Right cardiac atrium (tissue), 5 donors: ENCODE measurements at places on chromosomes 13 and 19. TPM values are rescaled to one million over a fixed set of nuclear protein-coding genes. Genes with fewer than 3 reads are reported as not detected.

DNA sequence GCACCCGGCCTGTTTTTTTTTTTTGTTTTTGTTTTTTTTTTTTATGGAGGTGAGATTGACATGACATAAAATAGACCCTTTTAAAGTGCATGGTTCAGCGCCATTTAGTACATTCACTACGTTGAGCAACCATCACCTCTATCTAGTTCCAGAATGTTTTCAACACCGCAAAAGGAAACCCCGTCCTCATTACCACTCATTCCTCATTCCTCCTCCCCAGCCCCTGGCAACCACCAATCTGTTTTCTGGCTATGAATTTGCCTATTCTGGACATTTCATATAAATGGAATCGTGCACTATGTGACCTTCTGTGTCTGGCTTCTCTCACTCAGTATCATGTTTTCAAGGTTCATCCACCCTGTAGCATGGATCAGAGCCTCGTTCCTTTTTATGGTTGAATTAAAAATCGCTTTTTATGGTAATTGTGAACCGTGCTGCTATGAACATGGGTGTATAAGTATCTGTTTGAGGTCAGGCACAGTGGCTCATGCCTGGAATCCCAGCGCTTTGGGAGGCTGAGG is 9.9 kb upstream of the ADGRE5 start:
- no peak for DNase-seq

DNA sequence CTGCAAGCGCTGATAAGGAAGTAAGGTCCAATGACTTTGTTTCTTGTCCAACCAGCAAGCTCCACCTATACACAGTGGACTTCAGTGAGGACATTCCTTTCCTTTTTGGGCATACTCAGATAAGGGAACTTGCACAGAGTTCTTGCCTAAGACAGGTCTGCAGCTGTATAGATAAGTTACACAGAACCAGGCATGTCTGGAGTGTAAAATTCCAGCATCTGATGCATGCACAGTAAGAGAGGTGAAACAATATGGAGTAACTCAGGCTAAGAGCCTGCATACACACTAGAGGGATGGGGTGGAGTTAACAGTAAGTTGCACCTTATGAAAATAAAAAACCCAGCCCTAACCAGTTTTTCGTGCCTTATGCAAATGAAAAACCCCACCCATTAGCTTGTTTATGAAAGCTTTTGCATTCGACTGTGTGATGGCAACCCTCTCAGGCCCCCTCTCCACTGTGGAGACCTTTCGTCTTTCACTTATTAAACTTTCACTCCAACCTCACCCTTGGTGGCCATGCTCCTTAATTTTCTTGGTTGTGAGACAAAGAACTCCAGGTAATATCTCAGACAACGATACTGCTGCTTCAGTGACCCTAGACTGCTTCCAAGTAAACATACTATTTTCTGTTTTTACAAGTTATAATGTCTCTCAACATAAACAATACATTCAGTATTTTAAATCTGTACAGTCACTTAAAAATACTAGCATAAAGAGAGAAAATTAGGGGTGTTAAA is 2859.0 kb upstream of the PCDH20 start:
- DNase-seq, result no peak

DNA sequence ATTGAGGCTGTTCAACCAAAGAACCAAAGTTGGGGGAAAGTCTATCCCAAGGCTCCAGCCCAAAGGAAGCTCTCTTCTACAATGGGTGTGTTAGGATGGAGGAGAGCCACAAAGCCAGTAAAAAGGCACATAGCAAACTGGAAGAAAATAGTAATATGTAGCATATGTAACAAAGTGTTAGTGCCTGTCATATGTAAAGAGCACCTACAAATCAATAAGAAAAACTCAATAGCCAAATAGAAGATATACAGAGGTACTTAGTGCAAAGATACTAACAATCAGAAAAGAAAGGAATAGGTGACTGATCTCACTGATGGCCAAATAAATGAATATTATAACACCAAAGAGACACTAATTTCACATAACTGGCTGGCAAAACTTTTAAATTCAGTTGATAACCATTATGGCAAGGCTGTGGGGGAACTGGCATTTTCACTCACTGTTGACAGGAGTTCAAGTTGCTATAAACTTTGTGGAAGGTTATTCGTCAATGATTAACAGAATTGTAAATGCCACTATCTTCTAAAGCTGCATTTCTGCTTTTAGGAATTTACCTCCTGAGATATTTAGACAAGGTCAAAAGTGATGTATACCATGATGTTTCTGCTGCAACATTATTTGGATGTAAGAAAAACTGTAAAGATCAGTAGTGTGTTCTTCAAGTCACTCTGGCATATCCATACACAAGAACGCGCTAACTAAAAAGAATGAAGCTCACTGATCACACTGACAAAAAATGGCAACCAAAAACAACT is 110.8 kb downstream of the GNG7 start:
- no peak for DNase-seq

DNA sequence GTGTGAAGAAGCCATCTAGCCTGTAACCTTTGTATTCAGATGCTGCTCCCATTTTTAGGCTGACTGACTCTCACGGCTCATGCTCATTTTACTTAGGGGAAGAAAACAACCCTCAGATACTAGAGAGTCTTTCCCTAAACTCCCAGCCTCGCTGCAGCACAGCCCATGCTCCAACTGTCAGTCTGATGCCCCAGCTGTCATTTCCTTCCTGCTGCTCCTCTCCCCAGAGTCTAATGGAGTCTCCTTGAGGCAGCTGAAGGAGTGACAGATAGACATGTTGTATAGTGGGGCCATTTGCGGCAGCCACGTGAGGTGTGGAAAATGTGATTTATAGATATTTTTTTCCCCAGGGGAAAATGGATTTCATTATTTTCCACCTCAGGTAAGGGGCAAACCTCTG is 59.2 kb upstream of the OLFM4 start:
- no peak for DNase-seq

KASH5 gene
- not detected for total RNA-seq

IQCN gene
- 0.65 TPM for total RNA-seq
